ENCODE measurements at places on chromosomes 7 and 10.

DNA sequence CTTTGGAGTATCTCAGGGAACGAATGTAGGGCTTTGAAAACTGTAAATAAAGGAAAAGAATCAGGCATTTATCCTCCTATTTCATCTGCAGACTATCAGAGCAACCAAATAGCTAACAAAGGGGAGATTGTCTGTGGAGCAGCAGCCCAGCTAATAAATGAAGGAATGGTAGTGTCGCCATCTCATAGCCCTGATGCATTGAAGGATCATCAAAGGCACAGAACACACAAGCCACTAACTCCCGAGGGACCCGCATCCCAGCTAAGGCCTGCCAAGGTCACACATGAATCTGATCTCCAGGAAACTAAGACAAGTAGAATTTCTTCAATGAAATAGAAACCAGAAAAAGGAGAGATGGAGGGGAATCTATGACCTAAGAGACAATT is 38.2 kb downstream of the CALML5 start:
- DNase-seq = no peak

- no peak for DNase-seq
These were observed 113.9 kb downstream of the KIF20B start for GRCh38 chr10:89815049-89815853.

DNA sequence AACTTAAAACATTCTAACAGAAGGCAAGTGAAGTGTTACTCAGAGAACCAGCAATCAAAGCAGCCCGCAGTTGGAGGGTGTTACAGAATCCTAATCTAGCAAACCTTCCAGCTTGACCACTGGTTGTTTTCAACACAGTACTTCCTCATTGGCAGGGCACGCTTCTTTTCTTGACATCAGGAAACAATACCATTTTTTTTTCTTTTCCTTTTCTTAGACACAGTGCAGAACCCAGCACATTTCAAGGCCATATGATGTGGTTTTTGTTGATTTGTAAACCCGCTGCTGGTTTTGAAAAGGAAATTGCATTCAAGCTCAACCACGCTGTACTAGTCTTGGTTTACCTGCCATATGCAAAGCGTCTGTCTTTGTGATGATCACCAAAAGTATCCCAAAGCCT is 33.4 kb downstream of the RHOBTB1 start:
- DNase-seq = peak; percentile 53

DNA sequence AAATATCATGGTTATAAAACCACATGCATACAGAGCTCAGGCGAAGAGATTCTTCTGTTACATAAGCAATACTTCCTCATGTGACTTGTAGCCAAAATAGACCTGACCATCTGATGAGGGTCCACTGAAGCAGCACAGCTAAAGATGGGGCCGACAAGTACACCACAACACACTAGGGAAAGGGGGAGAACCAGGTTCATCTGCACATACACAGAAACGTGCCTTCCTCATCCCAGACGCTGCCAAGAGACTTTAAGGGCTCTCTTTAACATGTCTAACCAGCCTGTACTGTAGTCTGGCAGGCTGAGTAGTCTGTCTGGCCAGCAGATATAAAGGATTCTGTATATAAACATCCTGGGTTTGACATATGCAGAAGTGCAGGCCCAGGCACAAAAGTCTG is 30.3 kb downstream of the ERCC6 start:
- no peak for DNase-seq

- no peak for DNase-seq
These were observed 81.0 kb downstream of the CPED1 start for GRCh38 chr7:121069346-121070100.

DNA sequence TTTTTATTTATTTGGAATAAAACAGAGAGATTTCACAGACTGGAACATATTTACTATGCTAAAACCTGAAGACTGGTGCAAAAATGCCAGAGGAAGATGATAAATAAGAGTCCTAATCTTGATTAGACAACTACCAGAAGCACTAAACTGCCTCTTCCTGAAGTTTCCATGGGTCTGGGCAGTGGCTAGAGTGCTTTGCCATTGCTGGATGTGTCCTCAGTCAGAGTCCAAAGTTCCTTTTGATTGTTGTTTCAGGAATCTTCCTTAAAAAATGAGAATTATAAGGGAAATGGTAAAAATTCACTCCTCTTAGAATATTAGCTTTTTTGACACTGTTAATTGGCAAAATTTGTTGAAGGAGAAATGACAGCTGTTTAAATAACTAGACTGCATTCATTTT is 86.3 kb upstream of the AHR start:
- no peak for DNase-seq

DNA sequence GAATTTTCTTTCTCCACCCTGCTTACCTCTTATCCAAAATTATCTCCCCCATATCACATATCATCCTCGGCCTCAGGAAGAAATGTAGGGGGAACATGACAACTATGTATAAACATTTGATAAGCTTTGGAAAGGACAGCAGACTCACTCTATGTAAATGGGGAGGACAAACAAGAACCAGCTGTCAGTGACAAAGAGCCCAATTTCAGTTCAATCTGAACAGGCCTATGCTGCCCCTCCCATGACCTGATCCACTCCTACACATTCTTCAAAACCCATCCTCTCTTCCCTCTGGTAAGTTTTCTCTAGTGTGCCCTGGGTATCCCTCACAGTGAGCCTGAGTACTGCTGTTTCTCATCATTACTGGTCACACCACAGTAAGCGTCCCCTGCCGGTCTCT is 20.8 kb downstream of the FZD9 start:
- DNase-seq = no peak

Data from lower lobe of right lung (tissue), 2 donors.